ENCODE measurements at places on chromosomes 4 and X.
A peak's percentile ranks its signal among the peaks of the same experiment; 100 is the strongest.

DNA sequence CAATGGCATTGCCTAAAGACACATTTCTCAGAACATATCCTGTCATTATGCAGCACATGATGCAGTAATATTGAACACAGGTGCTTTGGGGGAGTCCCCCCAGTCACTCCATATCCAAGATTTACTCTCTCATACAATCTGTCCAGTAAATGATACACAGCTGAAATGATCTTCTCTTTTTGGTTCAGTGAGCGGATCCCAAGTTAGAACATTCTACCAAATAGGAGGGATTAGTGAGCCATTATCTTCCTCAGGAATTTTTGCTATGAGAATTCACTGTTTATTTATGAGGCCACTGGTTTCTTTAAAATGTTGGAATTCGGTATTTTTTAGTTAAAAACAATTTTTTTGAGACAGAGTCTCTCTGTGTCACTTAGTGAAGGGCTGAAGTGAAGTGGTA, 96.5 kb downstream of the TRAPPC11 start:
- no peak for DNase-seq

- DNase-seq = no peak
Measured at GRCh38 chrX:85378461-85378860, 1.0 kb downstream of the POF1B start.

- DNase-seq = no peak
Measured at GRCh38 chrX:20989361-20989760, 384.9 kb upstream of the CNKSR2 start.

GRCh38 chr4:99507349-99507748, 3.5 kb upstream of the C4orf17 start:
- DNase-seq = no peak

DNA sequence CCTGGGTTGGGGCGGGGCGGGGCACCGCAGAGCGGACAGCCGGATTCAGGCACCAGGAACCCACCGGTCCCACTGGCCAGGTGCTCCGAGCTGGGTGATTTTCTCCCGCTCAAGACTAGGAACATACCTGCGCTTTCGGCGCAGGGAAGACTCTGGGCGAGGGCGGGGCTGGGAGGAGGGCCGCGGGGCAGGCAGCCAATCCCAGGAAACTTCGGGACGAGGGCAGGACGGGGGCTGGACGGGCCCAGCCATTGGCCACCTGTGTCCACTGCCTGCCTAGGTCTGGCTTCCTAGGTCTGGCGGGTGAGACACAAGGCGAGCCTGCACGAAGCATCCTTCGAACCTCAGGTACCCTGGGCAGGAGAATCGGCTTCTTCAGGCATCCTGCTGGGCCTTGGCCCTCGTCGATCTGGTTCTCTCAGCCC, 274 bp upstream of the ERVMER34-1 start:
- DNase-seq = no peak

DNA sequence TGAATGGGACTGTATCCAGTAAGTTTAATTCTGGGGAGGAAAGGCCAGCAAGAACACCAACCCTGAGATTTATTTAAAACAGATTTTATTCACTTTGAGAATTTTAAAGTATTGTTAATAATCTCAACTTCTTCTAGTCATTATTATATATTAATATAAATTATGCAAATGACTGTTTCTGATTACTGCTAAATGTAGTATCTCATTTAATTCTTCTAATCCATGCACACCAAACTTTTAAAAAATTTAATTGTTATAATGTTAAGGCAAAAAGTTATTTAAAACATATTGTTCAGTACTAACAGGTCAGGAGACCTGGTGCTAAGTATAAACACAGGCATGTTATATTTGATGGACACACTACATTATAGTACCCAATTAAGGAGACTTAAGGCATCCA, 8.1 kb downstream of the RLIM start:
- no peak for DNase-seq

DNA sequence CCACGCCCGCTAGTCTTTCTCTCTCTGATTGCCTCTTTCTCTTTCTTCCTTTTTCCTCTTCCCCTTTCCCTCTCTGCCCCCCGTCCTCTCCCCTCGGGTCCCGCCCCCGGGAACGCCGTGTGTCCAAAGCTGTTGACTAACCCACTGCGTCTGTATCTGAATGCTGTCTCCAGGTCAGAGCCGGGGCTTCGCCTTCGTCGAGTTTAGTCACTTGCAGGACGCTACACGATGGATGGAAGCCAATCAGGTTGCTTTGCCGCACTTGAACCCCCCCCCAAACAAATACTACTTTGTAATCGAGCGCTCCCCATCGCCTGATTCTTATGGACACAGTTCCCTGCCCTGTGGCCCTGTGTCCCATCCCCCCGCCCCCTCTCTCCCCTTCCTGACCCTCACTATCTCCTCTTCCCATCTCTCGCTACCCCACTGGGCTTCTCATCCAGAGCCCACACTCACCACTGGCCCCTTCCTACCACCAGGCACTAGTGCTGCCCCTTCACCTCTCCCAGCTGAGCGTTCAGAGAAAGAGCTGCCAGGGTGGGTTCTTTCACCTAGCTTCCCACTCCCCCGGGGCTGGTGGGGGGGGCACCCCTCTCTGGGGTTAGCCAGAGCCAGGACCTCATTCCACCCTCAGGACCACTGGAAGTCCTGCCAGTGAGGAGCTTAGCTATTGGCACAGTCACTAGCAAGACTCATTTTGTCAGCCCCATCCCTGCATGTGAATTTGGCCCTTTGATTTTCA, 18.6 kb upstream of the UBA1 start:
- no peak for DNase-seq

DNA sequence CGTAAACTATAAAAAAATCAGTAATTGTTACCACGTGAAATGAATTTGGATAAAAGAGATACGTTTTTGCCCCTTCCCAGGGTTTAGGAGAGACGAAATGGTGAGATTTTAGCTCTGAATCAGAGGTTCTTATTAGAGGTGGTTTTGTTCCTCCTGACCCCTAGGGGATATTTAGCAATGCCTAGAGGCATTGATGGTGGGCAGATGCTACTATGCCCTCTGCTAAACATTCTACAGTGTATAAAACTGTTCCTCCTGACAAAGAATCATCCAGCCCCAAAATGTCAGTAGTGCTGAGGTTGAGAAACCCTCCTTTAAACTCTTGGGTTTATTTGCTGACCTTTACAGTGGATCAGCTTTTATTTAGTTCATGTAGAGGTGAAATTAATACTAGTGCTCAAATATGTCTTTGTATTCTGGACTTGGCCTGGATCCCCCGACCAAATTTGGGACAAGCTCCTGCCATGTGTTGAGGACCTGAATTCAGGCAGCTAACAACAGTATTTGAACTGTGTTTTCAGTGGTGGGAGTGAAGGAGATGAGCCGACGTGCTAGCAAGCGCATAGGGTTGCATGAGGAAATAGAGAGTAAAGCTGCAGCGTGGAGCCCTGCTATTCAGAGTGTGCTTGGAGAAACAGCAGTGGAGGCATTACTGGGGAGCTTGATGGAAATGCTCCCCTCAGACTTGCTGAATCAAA, 126.1 kb downstream of the PTTG2 start:
- DNase-seq = no peak

- no peak for DNase-seq
Measured at GRCh38 chr4:103996064-103996463, 276.3 kb upstream of the TACR3 start.

DNA sequence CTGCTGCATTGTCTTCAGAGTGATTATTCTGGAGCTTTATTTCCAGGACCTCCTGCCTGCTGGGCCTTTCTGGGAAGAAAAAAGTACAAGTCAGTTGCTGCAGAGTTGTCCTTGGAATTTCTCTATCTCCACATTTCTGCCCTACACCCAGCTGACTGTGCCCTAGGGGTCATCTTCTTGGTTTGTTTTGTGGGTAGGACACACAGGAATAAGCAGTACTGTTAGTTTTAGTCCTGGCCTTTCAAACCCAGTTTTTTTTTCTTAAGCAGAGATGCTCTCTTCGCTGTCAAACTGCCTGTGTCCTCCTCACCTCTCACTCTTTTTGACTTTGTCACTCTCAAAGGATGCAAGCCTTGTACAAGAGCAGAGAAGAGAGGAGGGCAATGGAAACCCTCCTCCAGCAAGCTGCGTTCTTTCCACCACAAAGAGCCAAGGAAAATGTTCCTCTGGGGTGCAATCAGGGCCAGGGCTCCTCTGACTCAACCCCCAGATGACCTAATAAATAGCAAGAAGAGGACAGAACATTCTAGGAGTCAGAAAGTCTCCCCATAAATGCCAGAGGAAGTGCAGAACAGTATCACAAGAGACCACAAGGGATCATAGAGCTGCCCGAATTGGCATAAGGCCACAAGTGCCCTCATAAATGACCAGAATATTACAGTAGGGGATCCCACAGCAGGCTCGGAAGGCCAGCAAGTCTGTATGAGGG, 186.2 kb downstream of the RCHY1 start:
- no peak for DNase-seq

GRCh38 chrX:96361844-96362243, 322.8 kb upstream of the DIAPH2 start:
- no peak for DNase-seq

- no peak for DNase-seq
Measured at GRCh38 chr4:59920416-59920815, 1279.7 kb upstream of the ADGRL3 start.

DNA sequence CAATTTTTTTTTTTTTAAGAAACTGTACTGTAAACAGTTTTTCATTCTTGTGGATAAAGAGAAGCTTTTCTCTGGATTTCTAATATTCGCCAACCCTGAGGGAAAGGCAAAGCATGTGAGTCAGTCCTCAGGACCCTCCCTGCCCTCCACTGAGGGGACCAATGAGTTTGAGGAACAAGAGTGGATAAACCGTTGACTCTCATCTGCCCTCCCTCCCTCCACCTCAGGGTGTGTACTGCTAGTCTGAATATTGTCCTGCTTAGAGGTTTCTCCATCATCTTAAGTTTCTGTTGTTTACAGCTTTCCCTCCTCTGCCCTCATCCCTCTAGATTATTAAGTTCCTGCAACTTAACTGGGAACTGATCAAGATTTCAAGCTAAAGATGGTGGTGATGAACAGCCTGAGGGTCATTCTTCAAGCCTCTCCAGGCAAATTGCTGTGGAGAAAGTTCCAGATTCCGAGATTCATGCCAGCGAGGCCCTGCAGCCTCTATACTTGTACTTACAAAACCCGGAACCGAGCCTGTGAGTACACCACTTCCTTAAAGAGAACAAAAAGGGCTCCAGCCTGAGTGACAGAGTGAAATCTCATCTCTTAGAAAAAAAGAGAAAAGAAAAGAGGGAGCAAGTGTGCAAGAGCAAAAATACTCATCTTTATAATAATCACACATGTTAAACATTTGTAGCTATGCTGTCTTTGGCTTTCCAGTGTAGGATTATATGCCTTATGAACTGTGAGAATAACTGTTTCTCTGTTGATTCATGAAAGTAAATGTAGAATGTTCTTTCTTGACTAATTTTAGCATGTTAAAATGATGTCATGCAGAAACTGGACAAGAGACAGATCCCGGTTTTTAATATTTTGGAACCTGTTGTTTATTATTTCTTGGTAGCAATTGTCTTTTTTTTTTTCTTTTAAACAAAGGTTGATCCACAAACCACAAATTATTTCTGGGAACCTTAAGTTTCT, 11.9 kb downstream of the CA5B start:
- DNase-seq = peak; percentile 56

GRCh38 chr4:165922747-165923146, 49.7 kb downstream of the TLL1 start:
- no peak for DNase-seq

- peak; percentile 92 for DNase-seq
Measured at GRCh38 chr4:56757821-56758411, 63.6 kb downstream of the SPINK2 start.

DNA sequence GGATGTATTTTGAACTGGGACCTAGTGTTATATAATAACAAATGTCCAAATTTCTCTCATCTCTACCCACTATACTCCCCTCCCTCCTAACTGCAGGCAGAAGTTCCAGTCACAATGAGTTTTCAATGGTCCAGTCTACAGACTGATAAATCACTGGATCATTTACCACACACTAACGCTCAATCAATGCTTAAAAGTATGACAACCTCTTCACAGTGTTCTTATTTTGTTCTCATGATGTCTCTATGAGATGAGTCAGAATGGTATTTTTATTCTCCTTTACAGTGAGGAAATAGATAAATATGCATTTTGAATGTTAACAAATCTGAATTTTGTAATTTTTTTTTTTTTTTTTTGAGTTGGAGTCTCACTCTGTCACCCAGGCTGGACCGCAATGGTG, 83.7 kb upstream of the ETNPPL start:
- DNase-seq = no peak

DNA sequence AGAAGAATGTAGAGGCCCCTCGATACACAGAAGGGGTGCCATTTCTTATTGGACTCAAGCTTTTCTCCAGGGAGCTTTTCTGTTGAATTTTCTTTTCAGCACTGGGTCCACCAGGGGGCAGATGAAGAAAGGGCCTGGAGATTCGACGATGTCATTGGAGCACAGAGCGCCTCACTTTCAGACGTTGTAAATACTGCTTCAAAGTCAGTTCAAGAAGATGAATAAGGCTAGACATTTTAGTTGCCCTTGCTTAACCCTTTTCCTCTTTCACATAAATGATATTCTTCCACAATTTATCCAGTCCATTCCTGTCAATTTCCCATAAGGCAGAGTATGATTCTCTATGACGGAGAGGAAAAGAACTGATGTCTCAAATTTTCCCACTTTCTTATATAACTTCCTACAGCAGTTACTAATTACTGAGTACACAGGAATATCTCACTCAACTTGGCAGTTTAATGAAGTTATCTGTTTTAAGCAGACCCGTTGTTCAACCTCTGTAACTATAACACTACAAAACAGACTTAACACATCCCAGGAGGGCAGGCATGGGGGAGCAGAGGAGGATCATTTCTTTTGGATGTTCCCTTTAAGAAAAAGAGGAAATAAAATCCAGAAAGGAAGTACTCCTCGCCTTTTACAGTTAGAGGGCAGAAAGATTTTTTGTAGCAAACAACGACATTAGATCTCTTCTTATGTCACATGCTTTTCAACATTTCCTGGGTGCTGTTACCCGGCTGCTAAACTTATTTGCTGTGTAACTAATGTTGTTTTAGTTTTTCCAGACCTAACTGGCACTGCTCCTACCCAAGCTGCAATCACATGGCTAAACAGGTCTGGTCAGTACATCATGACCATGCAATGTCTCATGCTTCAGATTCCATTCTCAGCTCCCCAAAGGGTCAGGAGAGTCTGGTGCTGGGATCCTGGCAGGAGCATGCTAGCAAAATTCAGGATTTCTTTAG, 12.2 kb upstream of the CENPU start:
- peak; percentile 80 for DNase-seq

GRCh38 chr4:188841523-188841922, 702.3 kb downstream of the TRIML1 start:
- DNase-seq = no peak

DNA sequence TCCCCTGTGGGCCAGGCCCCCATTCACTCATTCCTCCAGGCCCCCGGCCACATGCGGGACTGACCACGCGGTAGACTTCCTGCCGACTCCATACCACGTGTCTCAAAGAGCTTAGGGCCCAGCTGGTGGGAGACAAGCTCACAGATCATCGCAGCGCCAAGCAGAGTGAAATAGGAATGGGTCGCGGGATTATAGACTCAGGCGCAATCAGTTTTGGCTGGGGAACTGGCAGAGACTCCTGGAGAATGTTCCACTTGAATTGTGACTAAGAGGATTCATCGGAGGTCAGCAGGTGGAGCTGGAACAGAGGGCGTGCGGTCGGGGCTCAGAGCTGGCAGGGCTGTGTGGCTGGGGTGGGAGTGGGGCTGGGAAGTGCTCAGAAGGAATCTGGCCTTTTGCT, 15.6 kb downstream of the ATP2B3 start:
- no peak for DNase-seq

GRCh38 chrX:11533199-11533651, 132.5 kb downstream of the ARHGAP6 start:
- DNase-seq = no peak

- no peak for DNase-seq
Measured at GRCh38 chr4:175891231-175891630, 79.2 kb upstream of the GPM6A start.

- no peak for DNase-seq
Measured at GRCh38 chr4:78560296-78560963, 8.9 kb downstream of the ANXA3 start.

All from activated CD8-positive, alpha-beta memory T cell treated with anti-CD3 and anti-CD28 coated beads, Interleukin-2, amount 10 ng/mL, durations not matched to agents 7 days and 5 days (primary cell).